Stimulated activated CD4-positive, alpha-beta T cell treated with anti-CD3 and anti-CD28 coated beads, Interleukin-1b, Interleukin-23, amount 100 ng/mL, for 24 hours (primary cell): ENCODE measurements at places on chromosomes 13 and 19.

DNA sequence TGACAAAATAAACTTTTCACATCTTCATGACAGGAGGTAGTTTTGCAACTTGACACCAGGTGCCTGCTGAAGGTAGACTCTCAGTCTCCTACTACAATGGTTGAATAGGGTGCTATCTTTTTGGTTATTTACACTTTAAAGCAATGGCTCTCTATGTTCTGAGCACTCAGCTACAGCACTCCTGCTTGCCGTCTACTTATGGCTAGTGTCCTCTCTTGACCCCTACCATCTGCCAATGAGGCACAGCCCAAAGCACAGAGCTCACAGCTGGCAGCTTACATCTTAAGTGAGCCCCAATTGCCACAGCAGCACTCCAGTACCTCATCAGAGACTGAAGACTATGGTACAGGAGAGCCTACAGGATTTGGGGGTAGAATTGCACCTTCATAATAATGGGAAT, 11.4 kb downstream of the ZNF708 start:
- DNase-seq = no peak

- no peak for DNase-seq
Observed at GRCh38 chr13:21054313-21054712, 7.1 kb downstream of the LATS2 start.

DNA sequence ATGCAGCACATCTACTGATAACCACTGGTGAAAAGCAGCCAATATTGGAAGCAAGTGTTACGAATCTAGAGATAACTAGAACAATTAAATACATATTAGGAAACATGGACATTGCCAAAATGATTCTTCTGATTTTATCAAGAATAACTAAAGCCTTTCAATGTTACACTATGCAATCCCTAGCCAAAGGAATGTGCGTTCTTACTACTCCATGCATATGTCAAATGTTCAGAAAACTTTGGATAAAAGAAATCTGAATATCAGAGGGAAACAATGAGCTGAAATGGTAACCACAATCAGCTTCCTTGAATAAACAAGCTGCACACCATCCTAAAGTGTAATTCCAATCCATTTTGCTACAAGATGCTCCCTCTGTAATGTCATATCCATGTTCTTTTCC, 951 bp upstream of the POSTN start:
- no peak for DNase-seq

- no peak for DNase-seq
Observed at GRCh38 chr13:42367831-42368230, 95.9 kb downstream of the AKAP11 start.

GRCh38 chr13:80382576-80382975, 41.6 kb upstream of the SPRY2 start:
- no peak for DNase-seq

GRCh38 chr13:66200555-66200954, 1029.6 kb downstream of the PCDH9 start:
- no peak for DNase-seq

DNA sequence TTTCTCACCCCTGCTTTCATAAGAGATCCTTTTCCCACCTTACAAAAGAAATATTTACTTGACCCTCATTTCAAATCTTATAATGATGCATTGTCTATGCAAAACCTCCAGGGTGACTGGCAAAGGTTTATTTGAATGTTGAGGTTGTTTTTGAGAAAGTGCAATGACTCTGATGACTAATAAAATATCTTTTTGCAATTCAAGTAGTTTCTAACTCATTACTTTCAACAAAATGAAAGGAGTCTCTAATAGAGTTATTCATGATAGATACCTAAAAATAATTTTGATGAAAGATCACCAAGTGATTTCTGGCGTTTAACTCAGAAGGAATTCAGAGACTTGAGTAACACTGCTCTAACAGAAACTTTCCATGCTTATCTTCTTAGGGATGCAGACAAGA, 144.2 kb downstream of the FOXO1 start:
- DNase-seq = no peak

GRCh38 chr13:24217601-24218281, 57.2 kb downstream of the SPATA13 start:
- no peak for DNase-seq

DNA sequence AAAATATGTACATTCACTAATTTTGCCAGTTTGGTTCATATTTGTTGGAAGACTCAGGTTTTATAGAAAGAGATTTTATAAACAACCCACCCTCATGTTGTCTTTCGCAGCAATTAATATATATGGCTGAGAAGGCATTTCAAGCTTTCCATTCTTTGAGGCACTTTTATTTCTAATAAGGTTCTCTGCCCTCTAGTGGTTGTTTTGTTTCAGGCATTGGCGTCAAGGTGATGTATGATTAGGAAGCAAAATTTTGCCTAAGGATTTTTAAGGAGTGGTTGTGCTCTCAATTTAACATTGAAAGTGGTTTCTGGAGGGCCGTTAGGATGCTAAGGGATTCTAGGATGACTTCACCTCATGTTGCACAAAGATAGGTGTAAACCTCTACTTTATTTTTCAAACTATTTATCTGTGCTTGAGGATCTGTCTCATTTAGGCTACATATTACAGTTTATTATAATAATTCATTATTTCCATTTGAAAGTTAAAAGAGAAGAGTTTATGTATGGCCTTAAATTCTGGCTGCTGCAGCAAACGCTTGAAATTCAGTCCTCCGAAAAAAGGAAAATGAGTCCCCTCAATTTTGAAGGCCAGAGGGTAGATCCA, 35.9 kb downstream of the OXGR1 start:
- no peak for DNase-seq

GRCh38 chr19:31146546-31147183, 202.6 kb downstream of the TSHZ3 start:
- no peak for DNase-seq

DNA sequence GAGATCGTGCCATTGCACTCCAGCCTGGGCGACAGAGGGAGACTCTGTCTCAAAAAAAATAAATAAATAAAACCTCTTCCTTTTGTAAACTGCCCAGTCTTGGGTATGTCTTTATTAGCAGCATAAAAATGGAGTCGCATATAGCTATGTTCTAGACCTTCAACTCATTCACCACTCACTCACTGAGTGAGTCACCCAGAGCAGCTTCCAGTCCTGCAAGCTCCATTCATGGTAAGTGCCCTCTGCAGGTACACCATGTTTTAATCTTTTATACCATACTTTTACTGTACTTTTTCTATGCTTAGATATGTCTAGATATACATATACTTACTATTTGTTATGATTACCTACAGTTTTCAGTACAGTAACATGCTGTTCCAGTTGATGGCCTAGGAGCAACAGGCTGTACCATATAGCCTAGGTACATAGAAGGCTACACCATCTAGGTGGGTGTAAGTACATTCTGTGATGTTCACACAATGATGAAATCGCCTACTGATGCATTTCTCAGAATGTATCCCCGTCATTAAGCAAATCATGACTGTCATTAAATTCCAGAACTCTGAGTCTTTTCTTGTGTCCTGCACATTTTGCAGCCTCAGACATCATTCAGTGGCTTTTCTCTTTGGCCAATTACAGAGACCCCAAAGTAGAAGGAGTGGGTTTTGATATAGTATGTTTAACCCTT, 13.7 kb upstream of the FARP1 start:
- DNase-seq = no peak

GRCh38 chr13:25981060-25981459, 70.8 kb downstream of the SHISA2 start:
- DNase-seq = no peak

- DNase-seq = no peak
Observed at GRCh38 chr13:33934951-33935371, 117.0 kb downstream of the RFC3 start.

- DNase-seq = no peak
Observed at GRCh38 chr19:33649627-33650305, 28.0 kb downstream of the CHST8 start.

DNA sequence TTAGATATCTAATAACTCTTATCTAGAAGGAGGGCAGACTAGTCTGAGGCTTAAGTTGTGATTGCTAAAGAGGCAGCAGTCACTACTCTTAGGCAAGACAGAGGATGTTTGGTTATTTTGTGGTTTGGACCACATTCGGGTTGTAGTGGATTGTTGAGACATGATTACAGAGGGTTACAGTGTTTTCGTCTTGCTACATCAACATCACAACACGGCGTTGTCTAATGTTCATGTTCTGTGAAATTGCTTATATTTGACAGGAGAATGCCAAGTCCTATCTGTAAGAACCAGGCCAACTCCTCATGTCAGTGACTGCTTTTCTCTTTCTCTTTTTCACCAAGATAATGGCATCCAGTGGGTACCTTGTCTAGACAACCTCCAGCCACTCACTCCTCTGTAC, 16.8 kb upstream of the TM9SF2 start:
- DNase-seq = no peak

DNA sequence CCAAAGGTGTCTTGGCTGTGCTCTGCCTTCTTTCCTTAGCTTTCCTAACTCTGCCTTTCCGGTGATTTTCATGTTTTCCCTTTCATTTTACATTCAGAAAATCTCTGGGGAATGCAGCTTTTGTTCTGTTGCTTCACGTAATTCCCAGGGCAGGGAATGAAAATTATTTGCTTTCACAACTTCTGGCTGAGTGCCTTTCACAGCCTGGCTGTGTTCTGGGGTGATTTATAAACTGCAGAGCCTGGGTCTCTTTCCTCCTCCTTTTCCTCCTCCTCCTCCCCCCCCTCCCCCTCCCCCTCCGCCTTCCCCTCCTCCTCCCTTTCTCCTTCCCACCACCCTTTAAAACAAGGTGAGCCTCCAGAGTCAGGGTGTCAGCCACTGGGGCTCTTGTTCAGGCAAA, 84.3 kb downstream of the RNASEH2B start:
- DNase-seq = no peak

GRCh38 chr19:18710186-18710585, 26.7 kb downstream of the CRTC1 start:
- DNase-seq = no peak

DNA sequence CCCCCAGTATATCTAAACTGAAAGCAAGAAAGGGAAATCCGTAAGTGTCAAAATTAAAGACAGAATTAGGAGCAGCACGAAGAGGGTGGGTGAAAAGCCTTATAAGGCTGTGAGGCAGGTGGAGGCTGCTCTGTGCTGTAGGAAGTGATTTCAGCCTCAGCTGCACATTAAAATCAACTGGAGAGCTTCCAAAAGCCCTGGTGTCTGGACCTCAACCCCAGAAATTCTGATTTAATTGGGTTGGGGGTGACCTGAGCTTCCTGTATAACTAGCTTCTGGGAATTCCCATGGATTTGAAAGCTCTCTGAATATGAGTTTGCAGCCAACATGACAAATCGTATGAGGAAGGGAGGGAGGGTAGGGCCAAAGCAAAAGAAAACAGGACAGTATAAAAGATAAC, 242.4 kb upstream of the TMTC4 start:
- DNase-seq = no peak

- DNase-seq = no peak
Observed at GRCh38 chr13:76969488-76970365, 21.4 kb downstream of the ACOD1 start.

- DNase-seq = no peak
Observed at GRCh38 chr13:90839061-90839460, 508.4 kb upstream of the MIR17HG start.
